Stimulated activated CD8-positive, alpha-beta memory T cell treated with anti-CD3 and anti-CD28 coated beads, Interleukin-15, amount 100 ng/mL, for 4 hours (primary cell): ENCODE measurements at places on chromosomes 6 and 20.

DNA sequence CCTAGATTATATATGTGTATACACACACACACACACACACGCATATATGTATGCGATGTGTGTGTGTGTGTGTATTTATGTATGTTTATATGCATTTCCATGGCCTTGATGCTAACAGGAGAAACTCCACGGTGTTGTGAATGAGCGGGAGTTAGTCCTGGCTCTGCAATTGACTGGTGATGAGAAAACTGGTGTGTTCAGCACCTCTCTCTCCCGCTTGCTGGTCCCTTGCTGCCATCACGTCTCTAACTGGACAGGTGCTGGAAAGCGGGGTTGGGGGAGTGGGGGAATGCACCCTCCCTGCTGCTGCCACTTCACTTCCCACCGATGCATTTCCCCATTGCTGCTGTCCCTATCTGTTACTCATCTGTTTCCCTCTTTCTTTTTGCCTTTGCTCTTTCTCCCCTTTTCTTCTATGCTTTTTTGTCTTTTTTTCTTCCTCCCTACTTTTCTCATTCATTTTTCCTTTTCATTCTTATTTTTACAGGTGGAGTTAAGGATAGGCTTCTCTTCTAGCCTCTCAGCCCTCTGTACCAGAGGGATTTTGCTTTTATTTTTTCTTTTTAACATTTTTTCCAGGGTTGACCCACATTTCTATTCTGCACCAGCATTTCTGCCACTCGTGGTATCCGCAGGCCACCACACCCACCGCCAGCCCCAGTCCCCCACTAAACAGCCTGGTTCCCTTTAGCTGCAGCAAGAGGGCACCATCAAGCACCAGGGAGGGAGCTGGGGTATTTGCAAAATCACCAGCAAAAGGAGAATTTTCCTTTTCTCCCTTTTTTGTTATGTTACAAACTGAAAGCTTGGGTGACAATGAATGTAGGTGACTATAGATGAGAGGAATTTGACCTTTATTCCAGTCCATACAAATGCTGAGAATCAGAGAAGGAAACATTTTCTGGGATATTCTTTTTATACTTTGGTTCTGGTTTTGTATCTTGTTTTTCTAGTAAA, 115.6 kb downstream of the TCP11 start:
- no peak for DNase-seq

- DNase-seq: no peak
Measured at GRCh38 chr20:62921119-62921687, 5.1 kb downstream of the DIDO1 start.

- no peak for DNase-seq
Measured at GRCh38 chr20:32052090-32052777, at the start of gene HCK. Gene HCK, plus strand, starts transcription at chr20:32052242.

DNA sequence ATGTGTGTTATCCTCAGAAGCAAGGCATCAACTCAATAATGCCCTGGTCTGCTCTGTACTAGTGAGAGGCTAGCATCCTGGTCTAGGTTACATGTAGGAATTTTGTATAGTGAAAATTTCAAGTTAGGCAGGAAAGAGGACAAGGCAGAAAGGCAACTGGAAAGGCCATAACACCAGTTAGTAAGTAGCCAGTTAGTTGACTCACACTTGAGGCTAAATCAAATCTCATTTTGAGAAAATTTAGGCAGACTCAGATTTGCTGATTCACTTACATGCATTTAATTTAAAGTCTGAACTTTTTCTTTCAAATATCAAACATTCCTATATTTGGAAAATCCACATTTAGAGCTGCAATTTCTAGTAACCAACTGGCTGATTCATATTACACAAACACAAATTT, 184.5 kb upstream of the TCF21 start:
- DNase-seq: no peak

DNA sequence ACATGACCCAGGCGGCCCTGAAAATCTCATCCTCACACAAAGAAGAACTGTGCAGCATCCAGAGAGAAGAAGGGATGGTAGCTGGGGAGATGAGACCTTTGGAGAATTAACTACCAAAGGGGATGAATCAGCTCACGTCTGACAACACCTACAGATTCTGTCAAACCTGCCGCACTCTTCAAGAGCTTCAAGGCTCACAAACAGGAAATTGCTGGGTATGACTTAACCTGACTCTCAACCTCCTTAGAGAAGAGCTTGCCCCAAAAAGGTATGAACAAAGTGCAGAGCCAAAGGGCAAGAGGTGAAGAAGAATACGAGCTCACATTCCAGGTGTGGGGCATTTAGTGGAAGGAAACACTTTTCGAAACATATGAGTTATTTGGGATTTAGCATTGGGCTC, 139.8 kb downstream of the BACH2 start:
- DNase-seq: no peak

DNA sequence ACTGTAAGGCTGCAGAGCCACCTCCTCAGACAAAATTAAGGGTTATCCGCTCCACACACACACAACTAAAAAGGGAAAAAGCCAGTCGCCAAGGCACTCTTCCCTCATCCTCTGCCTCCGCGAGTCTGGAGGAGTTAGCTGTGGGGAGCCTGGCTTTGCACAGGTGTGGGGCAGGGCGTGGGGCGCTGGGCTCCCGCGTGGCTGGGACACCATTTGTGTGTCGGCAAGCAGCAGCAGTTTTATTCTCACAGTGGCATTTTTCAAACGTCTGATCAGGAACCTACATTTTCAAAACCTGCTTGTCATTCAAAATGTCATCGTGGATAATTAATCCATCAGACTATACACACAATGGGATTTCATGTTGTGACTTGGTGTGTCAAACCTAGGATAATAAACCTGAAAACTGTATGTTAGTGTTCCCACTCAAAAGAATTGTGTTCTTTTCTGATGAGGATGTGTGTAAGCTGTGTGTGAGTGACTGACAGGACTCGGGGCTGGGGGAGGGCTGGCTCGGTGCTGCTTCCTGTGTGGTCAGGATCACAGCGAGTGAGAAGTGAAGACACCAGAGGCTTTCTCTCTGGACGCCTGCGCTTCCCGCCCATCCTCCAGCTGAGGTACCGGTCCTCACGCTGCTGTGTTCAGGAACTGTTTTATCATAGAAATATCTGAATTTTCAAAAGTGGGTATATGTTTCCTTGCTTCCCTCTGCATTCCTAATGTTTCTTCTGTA, 83.1 kb downstream of the IRF4 start:
- peak; percentile 59 for DNase-seq

DNA sequence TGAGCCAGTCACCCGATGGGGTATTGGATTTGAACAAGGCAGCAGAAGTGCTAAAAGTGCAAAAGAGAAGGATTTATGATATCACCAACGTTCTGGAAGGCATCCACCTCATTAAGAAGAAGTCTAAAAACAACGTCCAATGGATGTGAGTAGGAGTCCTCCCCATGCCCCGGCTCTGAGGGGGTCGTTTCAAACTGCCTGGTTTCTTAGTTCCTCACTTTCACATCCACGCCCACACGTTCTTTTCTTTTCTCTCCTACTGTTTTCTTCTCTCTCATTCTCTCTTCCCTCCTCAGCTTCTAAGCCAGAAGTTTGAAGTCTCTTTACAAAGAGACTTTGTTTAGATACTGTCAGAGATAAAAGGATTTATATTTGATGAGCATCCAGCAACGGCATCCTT, 53.0 kb upstream of the CDKAL1 start:
- no peak for DNase-seq

GRCh38 chr6:24492475-24492874, 2.3 kb upstream of the ALDH5A1 start:
- DNase-seq: no peak

DNA sequence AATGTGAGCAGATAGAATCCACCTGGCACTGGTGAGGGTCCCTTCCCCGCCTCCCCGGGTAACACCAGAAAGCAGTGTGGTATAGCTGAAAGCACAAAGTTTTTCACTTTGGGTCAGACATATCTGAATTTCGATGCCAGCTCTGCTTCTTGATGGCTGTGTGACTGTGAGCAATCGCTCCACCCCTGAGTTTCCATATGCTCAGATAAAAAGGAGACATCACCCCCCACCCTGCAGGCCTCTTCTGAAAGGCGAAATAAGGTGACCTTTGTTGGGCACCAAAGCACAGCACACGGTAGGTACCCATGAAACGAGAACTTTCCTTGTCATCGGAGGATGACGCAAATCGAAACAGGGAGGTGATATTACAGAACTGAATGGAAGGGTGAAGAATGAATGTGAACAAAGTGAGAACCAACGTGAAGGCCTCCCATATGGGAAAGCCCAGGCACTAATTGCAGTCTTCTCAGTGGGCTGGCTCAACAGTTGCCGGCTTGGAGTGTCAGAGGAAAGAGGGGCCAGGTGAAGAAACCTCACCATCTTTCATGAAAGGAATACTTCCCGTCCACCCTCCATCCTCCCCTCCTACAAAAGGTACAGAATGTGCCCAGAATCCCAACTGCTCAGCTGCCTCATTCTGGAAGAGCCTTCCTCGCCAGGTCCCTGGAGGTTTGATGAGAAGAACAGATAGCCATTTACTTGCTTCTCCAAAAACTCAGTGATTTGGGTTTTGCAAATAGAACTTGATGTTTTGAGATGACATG, 61.8 kb downstream of the NFATC2 start:
- no peak for DNase-seq

DNA sequence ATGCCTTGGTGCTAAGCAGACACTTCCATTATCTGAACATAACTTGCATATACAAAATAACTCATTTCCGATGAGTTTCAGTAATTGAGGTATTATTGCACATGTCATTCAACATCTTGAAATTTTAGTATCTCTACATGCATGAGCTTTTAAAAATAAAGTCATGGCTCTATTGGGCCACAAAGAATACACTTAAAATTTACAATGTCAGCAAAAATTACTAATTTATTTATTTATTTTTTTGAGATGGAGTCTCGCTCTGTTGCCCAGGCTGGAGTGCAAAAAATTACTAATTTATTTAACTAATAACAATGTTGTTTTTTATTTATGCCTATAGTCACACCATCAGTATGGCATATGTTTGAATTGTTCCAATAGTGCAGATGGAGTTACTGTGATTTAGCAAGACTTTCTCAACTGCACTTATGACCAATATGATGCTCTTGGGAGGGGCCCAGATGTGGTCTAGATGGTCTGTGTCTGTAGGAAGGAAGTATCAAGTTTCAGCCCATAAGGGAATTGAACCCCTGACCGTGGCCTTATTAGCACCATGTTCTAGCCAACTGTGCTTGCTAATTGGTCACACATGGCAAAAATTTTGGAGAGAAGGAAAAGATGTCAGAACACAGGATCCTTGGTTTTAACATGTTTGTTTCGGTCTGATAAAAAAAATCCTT, 370.7 kb upstream of the TSHZ2 start:
- no peak for DNase-seq

DNA sequence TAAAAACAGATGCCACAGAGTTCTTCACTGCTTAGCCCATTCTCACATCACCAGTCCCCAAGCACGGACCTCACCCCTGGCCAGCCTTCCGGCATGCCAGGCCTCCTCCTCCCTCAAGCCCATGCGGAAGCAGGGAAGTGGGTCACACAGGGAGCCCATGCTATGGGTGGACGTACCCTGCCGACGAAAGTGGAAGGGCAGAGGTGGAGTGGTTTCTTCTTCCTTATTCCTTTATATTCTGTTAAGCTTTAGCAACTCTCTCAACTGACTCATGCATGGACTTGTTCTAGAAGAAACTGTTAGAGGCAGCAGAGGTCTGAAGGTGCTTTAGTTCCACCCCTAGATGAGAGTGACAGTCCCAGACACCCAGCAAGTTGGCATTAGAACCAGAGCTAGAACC, 118.6 kb downstream of the LY86 start:
- no peak for DNase-seq

DNA sequence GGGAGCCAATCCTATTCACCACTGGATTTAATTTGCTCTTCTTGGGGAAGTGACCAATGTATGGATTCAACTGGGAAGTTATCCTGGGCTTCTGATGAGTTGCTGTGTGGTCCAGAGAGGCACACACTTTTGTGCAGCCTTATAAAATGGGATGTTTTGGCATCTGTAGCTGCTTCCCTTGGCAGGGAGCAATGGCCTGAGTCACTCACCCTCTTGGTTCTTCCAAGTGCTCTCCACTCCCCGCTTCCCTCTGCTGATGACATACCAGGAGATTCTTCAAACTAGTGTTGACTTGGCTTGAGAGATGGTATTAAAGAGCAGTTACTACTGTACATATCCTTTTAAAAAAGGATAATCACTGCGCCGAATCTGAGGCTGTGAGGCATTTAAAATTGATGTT, 105.8 kb downstream of the JARID2 start:
- DNase-seq: no peak

DNA sequence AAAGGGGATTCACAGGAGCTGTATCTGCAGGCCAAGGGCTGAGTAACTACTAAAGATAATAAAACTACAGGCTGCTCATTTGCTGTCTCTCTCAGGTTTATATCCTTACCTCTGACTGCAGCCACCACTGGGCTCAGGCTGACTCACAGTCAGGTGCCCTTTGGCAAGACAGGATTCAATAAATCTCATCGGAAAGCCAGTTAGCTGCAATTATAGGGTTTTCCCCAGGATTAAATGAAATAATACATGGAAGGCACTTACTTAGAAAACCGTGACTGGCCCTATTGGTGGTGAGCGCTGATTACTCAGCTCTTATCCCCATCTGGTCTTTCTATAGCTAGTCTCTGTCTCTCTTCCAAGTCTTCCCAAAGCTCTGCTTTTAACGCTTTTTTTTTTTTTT, 26.4 kb downstream of the RMND1 start:
- DNase-seq: no peak

- no peak for DNase-seq
Measured at GRCh38 chr6:109672839-109673238, 18.2 kb downstream of the AK9 start.

DNA sequence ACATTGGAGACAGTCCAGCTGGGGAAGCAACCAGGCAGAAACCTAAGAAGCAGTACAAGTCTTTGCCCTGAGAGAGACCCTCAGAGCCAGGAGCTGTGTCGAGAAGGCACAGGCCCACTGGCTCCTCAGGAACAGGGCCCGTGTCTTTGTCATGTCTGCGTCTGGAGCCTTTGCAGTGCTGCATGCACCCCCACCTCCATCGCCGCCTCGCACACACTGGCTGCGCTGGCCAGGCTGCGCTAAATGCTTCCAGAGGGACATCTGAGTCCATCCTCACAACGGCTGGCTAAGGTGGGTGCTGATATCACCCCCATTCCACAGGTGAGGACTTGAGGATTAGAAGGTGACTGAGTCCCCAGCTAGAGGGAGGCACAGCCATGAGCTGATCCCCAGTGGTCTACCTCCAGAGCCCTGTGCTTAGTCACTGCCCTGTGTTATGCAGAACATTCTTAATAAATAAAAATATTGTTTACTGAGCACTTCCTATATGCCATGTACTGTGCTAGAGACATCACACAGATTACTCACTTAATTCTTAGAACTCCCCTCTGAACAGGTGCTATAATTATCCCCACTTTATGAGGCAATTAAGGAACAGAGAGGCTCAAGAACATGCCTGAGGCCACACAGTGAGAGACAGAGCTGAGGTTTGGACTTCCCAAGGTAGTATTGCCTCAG, 27.6 kb downstream of the GABRR2 start:
- DNase-seq: no peak

DNA sequence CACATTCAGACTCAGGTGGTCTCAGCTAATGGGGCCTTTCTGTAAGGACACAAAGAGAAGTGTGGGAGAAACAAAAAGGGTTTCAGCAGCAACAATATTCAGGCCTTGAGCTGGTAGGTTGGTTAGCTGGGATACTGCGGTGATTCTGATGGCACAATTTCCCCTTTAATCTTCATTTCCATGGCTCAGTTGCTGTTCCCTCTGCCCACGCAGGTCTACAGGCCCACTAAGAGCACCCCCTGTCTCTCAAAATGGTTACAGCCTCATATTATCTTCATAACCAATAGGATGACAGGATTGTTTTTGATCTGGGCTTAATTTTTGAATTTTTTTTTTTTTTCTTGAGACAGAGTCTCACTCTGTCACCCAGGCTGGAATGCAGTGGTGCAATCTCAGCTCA, 48.9 kb downstream of the MYB start:
- DNase-seq: no peak

- no peak for DNase-seq
Measured at GRCh38 chr20:10179574-10180298, 38.9 kb upstream of the SNAP25 start.
